ENCODE measurements at places on chromosomes 3 and 15. TPM values are rescaled to one million over a fixed set of nuclear protein-coding genes. Genes with fewer than 3 reads are reported as not detected.
A peak's percentile ranks its signal among the peaks of the same experiment; 100 is the strongest.

Gene ERICH6
- total RNA-seq: not detected

Gene C2CD4B
- total RNA-seq: 0.19 TPM

DNA sequence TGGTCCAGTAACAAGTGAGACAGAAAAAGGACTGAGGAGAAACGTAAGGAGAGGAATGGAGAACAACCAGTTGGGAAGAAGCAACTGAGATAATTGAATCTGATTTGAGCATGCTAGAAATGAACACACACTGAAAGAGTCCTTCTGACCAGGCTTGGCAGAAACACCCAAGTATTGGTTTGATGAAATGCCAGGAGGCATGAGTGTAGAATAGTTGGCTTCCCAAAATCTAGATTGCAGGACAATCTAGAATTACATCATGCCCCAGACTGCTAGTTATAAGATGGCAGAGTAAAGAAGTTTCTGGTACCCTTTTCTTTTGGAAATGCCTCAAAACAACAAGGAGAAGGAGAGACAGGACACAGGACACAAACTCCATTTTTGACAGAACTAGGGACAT is 189.7 kb upstream of the STT3B start:
- H3K27ac ChIP-seq: no peak overlapping the region
- H3K27me3 ChIP-seq: no peaks in the 10 kb centered on the region
- DNase-seq: no peak
- H3K4me3 ChIP-seq: no peak overlapping the region

- H3K4me3 ChIP-seq: no peak overlapping the region
- no peak for DNase-seq
- H3K36me3 ChIP-seq: no peaks in the 10 kb centered on the region
- no peaks in the 10 kb centered on the region for H3K27me3 ChIP-seq
These were observed 221.4 kb upstream of the NANOGP8 start for GRCh38 chr15:35306361-35306981.

GRCh38 chr15:76575274-76575673 is 238.7 kb downstream of the ISL2 start:
- H3K4me3 ChIP-seq: no peak overlapping the region
- H3K27ac ChIP-seq: no peak overlapping the region
- H3K4me1 ChIP-seq: peaks cover 25% of the 10 kb centered on the region

DNA sequence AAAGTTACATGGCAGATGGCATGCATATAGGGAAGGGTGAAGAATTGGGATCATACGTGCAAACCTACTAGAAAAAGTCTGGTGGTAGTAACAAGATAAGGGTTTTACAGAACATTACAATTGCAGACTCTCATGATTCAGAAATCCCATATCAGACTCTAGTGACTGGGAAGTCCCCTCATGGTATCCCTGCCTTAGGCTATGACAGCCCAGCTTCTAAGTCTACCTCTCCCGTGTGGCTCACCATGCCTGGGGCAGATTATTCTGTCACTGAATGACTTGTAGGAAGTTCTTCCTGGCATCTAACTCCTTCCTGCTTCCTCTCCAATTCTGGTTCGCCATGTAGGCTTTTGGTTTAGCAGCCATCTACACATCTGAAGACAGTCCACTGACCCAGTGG is 5.7 kb upstream of the SLC6A11 start:
- H3K4me3 ChIP-seq: no peak overlapping the region
- no peak for DNase-seq
- H3K27ac ChIP-seq: no peak overlapping the region
- H3K4me1 ChIP-seq: no peaks in the 10 kb centered on the region
- H3K36me3 ChIP-seq: no peaks in the 10 kb centered on the region

- no peak overlapping the region for H3K4me3 ChIP-seq
- DNase-seq: no peak
- H3K27me3 ChIP-seq: peaks cover 8% of the 10 kb centered on the region
- no peaks in the 10 kb centered on the region for H3K4me1 ChIP-seq
- H3K27ac ChIP-seq: no peak overlapping the region
- no peaks in the 10 kb centered on the region for H3K36me3 ChIP-seq
These were observed 200.4 kb downstream of the ADAMTSL3 start for GRCh38 chr15:83854321-83854720.

- H3K27ac ChIP-seq: no peak overlapping the region
- H3K36me3 ChIP-seq: no peaks in the 10 kb centered on the region
- no peak overlapping the region for H3K4me3 ChIP-seq
- H3K4me1 ChIP-seq: no peaks in the 10 kb centered on the region
- no peak for DNase-seq
These were observed 79.4 kb upstream of the CNTN3 start for GRCh38 chr3:74693696-74694393.

- H3K36me3 ChIP-seq: peaks cover 11% of the 10 kb centered on the region
- H3K27me3 ChIP-seq: no peaks in the 10 kb centered on the region
- peaks cover 70% of the 10 kb centered on the region for H3K4me1 ChIP-seq
- H3K27ac ChIP-seq: no peak overlapping the region
- no peak for DNase-seq
These were observed 832.9 kb upstream of the CFAP20DC start for GRCh38 chr3:59882746-59883145.

Gene GOLGA8S
- total RNA-seq: not detected

GRCh38 chr15:47609693-47610092 is 107.6 kb upstream of the SEMA6D start:
- H3K27ac ChIP-seq: no peak overlapping the region
- no peaks in the 10 kb centered on the region for H3K36me3 ChIP-seq
- no peak for DNase-seq
- no peak overlapping the region for H3K4me3 ChIP-seq
- H3K4me1 ChIP-seq: no peaks in the 10 kb centered on the region

DNA sequence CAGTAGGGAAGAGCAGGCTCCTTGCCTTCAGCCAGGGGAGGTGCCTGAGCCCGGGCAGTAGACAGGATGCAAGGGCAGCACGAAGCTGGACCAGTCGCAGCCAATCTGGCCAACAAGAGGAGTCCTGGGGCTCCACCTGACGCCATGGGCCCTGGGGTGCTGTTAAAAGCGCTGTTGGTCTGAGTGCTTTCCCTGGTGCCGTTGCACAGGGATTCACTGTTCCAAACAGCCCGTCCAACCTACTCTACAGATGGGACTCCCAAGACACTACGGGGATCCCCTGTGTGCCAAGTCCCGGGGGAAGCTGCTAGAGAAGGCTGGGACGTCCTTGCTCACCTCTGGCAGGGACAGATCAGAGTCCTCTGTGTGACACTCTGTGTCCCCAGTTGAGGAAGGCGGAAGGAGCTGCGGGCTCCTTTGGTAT is 632 bp downstream of the CTSH start:
- H3K27me3 ChIP-seq: peaks cover 15% of the 10 kb centered on the region
- DNase-seq: no peak
- H3K36me3 ChIP-seq: no peaks in the 10 kb centered on the region
- H3K4me1 ChIP-seq: peaks cover 5% of the 10 kb centered on the region
- H3K4me3 ChIP-seq: peak overlapping the region; percentile 57

GRCh38 chr3:141764465-141764864 is 1.3 kb downstream of the GRK7 start:
- H3K4me3 ChIP-seq: no peak overlapping the region
- no peak overlapping the region for H3K27ac ChIP-seq
- H3K4me1 ChIP-seq: peaks cover 4% of the 10 kb centered on the region
- H3K36me3 ChIP-seq: no peaks in the 10 kb centered on the region
- no peak for DNase-seq

GRCh38 chr15:65029736-65030208 is 333 bp upstream of the MTFMT start:
- H3K27ac ChIP-seq: peak overlapping the region; percentile 44
- no peaks in the 10 kb centered on the region for H3K27me3 ChIP-seq
- peaks cover 19% of the 10 kb centered on the region for H3K36me3 ChIP-seq
- peak overlapping the region; percentile 85 for H3K4me3 ChIP-seq
- no peak for DNase-seq
- H3K4me1 ChIP-seq: peaks cover 20% of the 10 kb centered on the region

- H3K27me3 ChIP-seq: no peaks in the 10 kb centered on the region
- H3K4me1 ChIP-seq: no peaks in the 10 kb centered on the region
- no peaks in the 10 kb centered on the region for H3K36me3 ChIP-seq
- no peak overlapping the region for H3K4me3 ChIP-seq
- no peak for DNase-seq
These were observed 456.6 kb downstream of the MAGI1 start for GRCh38 chr3:65582012-65582717.
